ENCODE measurements at places on chromosomes 12 and 14.

GRCh38 chr12:112564160-112564784 lies 145.5 kb downstream of the PTPN11 start:
- DNase-seq: no peak

GRCh38 chr12:107318806-107319532 lies 225.6 kb upstream of the CRY1 start:
- DNase-seq: no peak

DNA sequence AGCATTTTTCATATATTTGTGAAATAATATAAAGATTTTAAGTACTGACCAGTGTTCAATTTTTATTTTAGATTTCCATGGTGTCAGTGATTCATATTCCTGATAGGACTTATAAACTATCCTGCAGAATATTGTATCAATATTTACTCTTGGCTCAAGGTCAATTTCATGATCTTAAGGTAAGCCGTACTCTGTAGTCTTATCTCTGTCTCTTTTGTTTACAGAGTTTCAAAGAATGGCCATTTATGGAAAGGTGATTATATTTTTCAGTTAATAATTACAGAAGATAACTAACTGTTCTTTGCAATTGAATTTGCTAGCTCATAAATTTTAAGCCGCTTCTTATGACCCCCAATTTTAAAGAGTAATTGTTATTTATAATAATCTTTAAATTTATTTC lies 27.9 kb downstream of the CGRRF1 start:
- no peak for DNase-seq

- no peak for DNase-seq
These were observed 395.2 kb upstream of the DCN start for GRCh38 chr12:91577586-91578539.

DNA sequence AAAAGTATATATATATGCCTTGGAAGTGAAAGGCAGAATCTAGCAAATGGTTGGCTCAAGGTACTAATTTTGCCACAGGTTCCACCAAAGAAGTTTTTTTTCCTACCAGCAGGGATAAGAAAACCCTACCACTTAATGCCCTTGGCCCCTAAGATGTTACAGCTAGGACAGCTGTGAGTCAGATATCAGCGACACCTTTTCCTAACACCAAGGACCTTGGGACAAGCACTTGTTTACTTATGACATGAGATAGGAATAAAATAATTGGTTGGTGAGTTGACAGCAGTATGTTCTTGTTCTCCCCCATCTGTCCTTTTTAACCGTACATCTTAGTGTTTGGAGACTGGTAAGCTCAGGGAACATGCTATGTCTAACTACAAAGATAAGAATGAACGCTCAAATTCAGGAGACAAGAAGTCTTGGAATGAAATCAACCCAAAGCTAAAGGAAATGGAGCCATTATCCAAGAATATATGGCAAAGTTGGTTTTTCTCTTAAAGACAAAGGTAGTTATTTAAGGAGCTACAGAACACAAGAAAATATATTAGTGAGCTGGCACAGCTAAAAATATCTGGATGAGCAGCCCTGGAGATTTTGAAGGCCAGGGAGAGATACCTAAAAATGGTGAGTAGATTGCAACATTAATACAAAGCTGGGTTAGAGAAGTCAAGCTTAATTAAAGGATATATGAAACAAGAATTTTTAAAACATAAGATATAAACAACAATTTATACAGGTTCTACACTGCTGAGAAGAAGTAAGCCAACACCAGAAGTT lies 126.8 kb downstream of the TMTC1 start:
- no peak for DNase-seq

DNA sequence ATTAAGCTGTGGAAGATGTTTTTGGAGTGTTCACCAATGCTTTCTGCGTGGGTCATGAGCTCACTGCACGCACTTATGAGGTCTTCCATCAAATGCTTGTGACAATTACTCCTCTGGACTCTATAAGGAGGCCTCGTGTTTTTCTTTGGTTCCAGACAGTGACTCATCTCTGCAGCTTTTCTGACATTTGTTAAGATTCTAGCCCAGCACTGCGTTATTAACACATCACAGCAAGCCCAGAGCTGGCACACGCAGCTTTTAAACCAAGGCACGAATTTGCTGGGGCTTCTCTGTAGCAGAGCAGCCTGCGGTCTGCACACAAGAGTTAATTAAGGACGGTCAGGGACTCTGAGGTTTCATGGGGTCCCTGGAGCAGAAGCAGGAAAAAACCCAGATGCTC lies 16.9 kb downstream of the MEG3 start:
- DNase-seq: no peak

DNA sequence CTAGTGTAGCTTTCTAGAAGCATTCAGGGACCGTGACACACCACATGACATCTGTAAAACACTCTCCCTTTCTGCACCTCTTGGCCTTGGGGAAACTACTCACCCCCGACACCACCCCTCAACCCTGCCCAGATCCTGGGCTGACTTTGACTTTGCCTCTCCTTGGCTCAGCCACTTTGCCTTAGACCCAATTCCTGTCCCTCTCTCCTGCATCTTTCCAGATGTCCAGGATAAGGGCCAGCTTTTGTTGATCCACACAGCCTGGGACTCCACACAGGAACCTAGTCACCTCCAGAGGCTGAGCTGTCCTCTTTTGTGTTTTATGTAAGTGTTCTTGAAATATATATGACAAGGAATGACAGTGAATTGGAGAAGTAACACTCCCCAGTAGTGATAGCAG lies 153.7 kb upstream of the PLXNC1 start:
- no peak for DNase-seq

DNA sequence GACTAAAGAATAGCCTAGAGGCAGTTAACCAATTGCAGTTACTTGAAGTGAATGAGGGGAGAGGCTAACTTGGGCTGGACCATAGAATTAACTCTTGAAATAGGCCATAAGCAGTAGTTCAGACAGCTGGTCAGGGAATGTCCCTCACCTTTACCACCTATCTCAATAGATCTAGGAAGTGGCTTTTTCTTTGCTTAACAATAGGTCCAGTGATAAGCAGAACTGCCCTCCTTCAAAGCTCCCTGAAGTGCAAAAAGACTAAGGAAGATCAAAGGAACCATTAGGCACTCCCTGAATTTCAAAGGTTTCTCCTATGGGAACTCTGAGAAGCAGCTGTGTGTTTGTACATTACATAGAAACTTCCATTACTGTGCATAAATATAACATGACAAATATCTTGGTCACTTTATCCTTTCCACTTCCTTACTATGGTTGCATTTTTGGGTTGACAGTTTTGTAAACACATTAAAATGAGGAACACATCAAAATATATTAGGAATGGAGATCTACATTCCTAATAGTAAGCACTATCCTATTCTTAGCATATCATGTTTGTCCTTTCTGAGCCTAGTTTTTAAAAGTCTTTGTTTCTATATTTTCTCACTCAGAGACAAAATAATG lies 7.2 kb upstream of the NAA30 start:
- DNase-seq: no peak

- no peak for DNase-seq
These were observed 10.3 kb downstream of the SLC6A12 start for GRCh38 chr12:203462-204260.

DNA sequence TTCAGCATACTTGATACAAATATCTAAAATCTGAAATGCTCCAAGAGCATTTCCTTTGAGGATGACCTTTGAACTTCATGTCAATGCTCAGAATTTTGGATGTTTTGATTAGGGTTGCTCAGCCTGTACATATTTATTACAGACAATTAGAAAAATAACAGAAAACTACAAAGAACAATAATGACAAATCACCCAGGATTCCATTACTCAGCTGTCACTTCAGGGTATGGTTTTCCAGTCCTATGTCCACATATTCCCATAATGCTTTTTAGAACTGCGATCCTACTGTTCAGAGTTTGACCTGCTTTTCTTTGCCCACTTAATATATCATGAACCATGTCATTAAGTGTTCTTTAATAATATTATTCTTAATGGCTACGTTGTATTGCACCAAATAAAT lies 11.4 kb downstream of the DLGAP5 start:
- no peak for DNase-seq

GRCh38 chr12:85679296-85679695 lies 156.9 kb downstream of the RASSF9 start:
- no peak for DNase-seq

DNA sequence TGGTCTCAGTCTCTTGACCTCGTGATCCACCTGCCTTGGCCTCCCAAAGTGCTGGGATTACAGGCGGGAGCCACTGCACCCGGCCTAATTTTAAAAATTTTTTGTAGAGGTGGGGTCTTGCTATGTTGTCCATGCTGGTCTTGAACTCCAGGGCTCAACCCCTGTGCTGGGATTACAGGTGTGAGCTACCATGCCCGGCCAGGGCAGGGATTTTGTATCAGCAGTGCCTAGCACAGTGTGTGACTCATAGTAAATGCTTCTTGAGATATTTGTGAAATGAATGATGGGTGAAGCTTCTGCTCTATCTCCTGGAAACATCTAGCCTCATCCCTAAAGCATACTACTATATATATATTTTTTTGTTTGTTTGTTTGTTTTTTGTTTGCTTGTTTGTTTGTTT lies 36.5 kb downstream of the CCDC63 start:
- DNase-seq: no peak

- DNase-seq: no peak
These were observed 1.3 kb upstream of the NR1H4 start for GRCh38 chr12:100472325-100472724.

DNA sequence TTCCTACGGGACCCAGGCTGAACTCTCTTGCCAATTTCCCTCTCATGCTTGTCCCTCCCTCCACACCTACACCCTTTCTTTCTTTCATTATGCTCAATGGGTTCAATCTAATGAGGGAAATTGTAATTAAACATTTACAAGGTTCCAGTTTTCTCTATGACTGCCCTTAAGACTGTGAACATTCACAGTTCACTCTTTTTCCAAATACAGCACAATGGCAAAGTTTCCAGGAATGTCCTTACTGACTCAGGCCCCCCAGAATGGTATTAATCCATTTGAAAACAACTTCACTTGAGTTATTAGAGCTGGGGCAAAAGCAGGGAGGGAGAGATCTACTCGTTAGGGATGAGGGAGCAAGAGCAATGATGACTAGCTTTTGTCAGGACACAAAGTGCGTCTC lies 892.1 kb downstream of the NRXN3 start:
- no peak for DNase-seq

GRCh38 chr12:121916719-121917118 lies 1.7 kb upstream of the CFAP251 start:
- DNase-seq: no peak

- DNase-seq: no peak
These were observed 73.7 kb downstream of the ESR2 start for GRCh38 chr14:64220466-64220865.

DNA sequence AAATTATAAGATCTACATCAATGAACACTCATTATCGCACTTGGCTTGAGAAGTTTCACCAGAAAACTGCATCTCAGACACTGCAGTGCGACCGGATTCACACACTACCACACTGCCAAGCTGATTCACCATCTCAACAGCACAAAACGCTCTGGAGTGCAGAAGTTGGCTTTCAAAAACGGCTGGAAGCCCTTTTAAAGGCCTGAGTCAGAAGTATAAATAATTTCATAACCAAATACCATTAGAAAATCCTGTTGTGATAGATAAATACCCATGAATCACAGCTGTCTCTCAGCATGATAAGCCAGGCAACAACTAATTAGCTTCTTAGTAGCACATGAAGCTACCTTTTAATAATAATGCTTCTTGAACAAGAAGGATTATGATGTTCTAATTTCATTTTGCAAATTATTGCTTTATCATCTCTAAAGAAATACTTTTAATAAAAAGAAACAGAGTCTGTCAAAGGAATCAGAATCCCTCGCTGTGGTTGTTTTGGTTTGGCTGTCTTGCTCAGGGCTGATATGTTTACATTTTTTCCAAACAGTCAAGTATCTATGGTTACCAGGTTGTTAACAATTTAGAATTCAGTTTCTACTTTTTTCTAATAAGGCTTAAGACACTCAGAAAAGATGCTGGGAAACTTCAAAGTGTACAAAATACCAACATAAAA lies 51.2 kb downstream of the SLC2A13 start:
- DNase-seq: no peak

DNA sequence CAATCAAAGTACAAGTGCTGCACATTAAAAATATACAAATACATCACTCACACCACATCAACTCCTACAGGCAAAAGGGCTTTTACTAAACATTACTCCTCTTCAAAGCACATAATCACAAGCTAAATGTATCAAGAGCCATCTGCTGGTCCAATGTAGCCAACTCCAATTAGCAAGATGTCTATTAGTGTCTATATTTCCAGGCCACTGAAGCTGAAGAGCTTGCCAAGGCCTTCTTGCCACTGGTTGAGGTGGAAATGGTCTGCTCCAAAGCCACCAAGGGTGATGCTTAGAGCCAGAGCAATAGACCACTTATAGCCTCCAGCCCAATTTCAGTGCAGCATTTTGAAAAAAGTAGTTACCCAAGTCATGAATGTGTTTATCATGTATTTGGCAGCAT lies 54.4 kb downstream of the RASSF9 start:
- no peak for DNase-seq

DNA sequence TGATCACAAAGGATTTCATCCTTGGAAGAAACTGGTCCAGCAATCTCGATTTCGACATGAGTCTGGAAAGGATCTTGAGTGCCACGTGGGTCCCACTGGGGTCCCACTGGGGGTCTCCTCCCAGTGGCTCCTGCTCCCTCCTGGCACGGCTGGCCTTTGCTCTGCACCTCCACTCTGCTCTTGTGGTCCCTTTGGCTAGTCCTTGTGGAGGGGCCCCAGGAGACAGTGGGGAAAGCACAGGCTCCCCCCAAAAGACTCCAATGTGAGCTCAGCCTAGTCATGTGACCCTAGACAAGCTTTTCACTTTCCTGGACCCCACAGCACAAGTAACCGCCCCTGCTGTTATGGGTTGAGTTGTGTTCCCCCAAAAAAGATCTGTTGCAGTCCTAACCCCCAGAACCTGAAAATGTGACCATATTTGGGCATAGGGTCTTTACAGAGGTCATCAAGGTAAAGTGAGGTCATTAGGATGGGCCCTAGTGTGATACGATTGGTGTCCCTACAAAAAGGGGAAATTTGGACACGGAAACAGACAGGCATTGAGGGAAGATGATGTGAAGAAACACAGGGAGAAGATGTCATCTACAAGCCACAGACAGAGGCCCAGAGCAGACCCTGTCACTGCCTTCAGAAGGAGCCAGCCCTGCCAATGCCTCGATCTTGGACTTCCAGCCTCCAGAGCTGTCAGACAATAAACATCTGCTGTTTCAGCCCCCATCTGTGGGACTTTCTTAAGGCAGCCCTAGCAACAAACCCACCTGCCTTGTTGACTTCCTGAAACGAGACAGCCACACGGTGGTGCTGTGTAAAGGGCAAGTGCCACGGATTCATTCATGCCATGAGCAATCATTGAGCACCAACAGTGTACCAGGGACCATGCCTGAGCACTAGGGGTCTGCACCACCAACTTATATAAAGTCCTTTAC lies 23.8 kb upstream of the PPP2R5C start:
- DNase-seq: no peak

GRCh38 chr12:51890511-51891171 lies 2.7 kb downstream of the ANKRD33 start:
- no peak for DNase-seq

- DNase-seq: no peak
These were observed 110.5 kb upstream of the CLEC14A start for GRCh38 chr14:38366374-38366773.

DNA sequence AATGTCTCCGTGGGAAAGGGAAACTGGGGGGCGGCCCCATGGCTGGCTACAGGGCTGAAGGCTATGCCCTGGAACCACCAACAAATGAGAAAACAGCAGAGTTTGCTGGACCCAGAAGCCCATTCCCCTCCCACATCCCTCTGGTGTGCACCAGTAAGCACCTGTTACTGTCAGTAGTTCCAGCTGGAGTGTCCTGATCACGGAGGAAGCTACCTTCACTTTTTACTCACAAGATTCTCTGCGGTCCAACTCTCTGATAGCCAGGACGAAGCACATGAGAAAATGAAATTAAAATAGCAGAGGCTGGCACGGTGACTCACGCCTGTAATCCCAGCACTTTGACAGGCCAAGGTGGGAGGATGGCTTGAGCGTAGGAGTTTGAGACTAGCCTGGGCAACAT lies 22.7 kb upstream of the MEG3 start:
- DNase-seq: no peak
